Lung (tissue), 17 donors: ENCODE measurements at places on chromosomes 12 and 14. TPM values are rescaled to one million over a fixed set of nuclear protein-coding genes. Genes with fewer than 3 reads are reported as not detected.
A peak's percentile ranks its signal among the peaks of the same experiment; 100 is the strongest.

DNA sequence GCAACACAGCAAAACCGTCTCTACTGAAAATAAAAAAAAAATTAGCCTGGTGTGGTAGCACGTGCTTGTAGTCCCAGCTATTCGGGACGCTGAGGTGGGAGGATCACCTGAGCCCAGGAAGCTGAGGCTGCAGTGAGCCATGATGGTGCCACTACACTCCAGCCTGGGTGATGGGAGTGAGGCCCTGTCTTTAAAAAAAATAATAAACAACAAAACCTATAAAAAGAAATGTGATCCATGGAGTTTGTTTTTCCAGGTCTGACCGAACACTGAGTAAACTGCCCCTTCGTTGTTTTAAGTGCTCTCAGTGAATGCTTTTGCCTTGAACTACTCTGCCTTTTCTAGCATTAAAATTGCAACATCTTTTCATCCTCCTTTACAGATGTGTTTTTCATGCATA, 76.8 kb downstream of the TESC start:
- no peak for DNase-seq
- H3K4me3 ChIP-seq, result no peak overlapping the region
- peaks cover 4% of the 10 kb centered on the region for H3K4me1 ChIP-seq
- no peak overlapping the region for H3K27ac ChIP-seq
- no peaks in the 10 kb centered on the region for H3K27me3 ChIP-seq

- H3K4me1 ChIP-seq, result peaks cover 7% of the 10 kb centered on the region
- DNase-seq, result no peak
- H3K27me3 ChIP-seq, result peaks cover 3% of the 10 kb centered on the region
- no peak overlapping the region for H3K4me3 ChIP-seq
- H3K36me3 ChIP-seq, result no peaks in the 10 kb centered on the region
These were observed 5.0 kb downstream of the CARMIL3 start for GRCh38 chr14:24056800-24057184.

- no peak for DNase-seq
- peaks cover 16% of the 10 kb centered on the region for H3K36me3 ChIP-seq
- H3K4me1 ChIP-seq, result no peaks in the 10 kb centered on the region
- H3K4me3 ChIP-seq, result no peak overlapping the region
- H3K27ac ChIP-seq, result no peak overlapping the region
These were observed 57.6 kb downstream of the POLR3B start for GRCh38 chr12:106415134-106415533.

DNA sequence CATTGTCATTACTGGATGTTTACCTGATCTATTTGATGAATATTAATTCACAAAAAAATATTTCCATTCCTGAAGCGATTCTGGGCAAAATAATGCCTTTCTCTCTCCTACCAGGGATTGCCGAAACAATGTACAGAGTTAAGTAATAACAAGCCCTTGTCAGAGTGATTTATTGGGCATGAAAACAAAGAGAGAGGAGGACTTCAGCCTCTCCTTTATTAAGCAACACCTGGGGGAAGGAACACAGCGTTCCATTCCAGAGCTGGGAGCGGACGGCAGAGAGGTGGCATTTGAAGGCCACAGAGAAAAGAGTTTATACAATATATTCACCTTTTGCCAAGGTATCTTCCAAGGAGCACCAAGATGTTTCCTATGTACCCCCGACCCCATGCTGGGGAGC, 165.8 kb downstream of the KSR2 start:
- no peak overlapping the region for H3K4me3 ChIP-seq
- no peak overlapping the region for H3K27ac ChIP-seq
- H3K27me3 ChIP-seq, result no peaks in the 10 kb centered on the region
- DNase-seq, result no peak
- no peaks in the 10 kb centered on the region for H3K4me1 ChIP-seq
- H3K36me3 ChIP-seq, result no peaks in the 10 kb centered on the region

GRCh38 chr14:59244581-59244980, 56.1 kb downstream of the DAAM1 start:
- no peaks in the 10 kb centered on the region for H3K27me3 ChIP-seq
- no peak overlapping the region for H3K27ac ChIP-seq
- no peak overlapping the region for H3K4me3 ChIP-seq

Gene ALG10B
- total RNA-seq, result 10.6 TPM

DNA sequence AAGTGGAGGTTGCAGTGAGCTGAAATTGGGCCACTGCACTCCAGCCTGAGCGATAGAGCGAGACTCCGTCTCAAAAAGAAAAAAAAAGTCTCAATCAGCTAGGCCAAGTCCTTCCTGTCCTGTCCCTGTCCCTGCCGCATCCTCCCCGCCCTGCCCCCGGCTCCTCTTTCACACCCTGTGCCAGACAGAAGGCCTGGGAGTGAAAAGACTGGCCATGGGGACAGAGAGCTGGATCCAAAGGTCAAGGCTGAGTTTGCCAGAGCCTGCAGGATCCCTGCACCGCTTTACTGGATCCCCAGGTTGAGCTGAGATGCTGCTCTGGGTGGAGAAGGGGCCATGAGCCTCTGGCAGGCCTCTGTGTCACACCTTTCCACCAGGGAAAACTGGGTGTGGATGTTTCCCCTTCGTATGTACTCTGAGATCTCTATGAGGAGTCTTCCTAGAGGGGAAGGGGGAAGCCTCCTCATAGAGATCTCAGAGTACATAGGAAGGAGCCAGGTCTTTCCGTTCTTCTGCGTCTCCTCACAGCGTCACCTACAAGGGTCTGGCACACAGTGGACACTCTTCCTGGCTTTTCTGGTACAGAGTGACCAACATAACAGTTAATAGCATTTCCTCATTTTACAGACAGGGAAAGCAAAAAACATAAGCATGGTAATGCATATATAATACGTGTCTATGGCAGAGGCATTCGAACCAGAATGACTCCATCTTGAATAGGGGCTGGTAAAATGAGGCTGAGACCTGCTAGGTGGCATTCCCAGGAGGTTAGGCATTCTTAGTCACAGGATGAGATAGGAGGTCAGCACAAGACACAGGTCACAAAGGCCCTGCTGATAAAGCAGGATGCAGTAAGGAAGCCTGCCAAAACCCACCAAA, 35.1 kb downstream of the NINJ2 start:
- no peak overlapping the region for H3K4me3 ChIP-seq
- H3K27ac ChIP-seq, result peak overlapping the region; percentile 58
- H3K27me3 ChIP-seq, result no peaks in the 10 kb centered on the region
- DNase-seq, result no peak

Gene MIP
- not detected for total RNA-seq

DNA sequence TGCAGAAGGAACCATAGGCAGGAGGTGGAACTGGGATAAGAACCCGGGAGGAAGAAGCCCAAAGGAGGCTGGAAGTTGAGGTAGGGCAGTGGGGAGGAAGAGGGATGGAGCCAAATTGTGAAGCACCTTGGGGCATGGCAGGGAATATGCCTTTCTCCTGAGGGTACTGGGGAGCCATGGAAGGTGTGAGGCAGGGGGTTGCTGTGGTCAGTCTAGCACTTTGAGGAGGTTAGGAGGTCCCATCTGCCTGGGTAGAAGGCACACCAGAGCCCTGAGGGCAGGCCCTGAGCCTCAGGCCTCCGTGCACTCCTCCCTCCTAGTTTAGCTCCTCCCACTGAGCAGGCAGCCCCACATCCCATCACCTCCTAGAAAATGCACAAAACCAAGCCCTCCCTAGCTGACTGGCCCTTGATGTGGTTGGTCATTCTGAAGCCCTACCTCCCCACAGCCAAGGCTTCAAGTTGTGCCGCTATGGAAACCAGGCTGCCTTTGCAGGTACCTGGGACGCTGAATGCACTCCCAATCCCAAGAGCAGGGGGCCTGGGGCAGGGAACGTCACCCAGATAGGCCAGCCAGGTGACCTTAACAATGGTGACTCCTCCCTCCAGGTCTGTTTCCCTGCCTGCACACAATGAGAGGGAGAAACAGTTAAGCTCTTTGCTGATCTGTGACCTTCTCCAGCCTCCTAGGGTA, 15.1 kb downstream of the PHETA1 start:
- H3K27me3 ChIP-seq, result no peaks in the 10 kb centered on the region
- H3K4me1 ChIP-seq, result no peaks in the 10 kb centered on the region
- no peak overlapping the region for H3K27ac ChIP-seq
- no peaks in the 10 kb centered on the region for H3K36me3 ChIP-seq
- no peak for DNase-seq
- H3K4me3 ChIP-seq, result no peak overlapping the region

DNA sequence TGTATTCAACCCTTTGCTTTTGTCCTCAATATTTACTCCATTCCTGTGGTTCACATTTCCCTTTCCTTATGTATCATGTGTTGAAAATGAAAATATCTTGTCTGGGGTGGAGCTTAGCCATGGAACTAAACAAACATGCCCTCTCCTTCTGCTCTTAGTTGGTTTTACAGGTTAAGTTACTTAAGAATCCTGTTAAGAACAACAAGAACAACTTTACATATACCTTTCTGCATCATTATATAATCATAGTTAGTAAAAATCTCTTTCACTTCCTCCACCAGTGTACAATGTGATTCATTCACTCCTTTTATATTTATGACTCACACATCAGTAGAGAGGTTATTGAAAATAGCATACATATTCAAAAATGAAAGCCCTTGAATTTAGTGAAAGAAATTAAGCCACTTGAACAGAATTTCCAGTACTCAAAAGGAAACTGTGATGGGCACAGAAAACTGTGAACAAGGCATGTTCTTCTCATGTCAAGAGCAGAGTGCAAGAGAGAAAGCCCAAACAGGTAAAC, 307.7 kb downstream of the CCDC91 start:
- H3K4me1 ChIP-seq, result peaks cover 3% of the 10 kb centered on the region
- no peak overlapping the region for H3K27ac ChIP-seq
- no peaks in the 10 kb centered on the region for H3K27me3 ChIP-seq
- DNase-seq, result no peak

DNA sequence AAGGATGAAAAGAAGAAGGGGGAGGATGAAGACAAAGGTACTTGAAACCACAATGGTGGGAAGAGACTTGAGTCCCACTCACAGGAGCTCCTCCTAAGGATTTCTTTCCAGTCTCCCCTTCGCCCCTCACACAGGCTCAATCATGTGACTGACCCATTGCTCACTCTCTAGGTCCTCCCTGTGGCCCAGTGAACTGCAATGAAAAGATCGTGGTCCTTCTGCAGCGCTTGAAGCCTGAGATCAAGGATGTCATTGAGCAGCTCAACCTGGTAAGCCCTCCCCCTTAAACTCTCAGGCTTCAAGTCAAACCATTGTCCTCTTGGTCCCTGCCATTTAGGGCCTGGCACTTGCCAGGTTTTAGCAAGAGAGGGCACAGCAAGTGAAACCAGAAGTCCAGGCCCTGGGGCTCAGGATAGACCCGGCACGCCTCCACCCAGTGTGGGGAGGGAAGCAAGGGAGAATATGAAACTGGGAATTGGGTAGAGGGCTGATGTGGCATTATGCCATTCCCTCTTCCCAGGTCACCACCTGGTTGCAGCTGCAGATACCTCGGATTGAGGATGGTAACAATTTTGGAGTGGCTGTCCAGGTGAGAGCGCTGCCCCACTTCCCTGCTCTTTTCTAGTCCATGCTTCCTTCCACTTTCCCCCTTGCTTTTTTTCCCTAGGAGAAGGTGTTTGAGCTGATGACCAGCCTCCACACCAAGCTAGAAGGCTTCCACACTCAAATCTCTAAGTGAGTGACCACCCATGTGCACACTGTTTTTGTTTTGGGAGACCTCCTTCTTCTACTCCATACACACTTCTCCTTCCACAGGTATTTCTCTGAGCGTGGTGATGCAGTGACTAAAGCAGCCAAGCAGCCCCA, 1.8 kb downstream of the PSME1 start:
- no peaks in the 10 kb centered on the region for H3K4me1 ChIP-seq
- H3K27ac ChIP-seq, result no peak overlapping the region
- no peak overlapping the region for H3K4me3 ChIP-seq
- H3K36me3 ChIP-seq, result peaks cover 10% of the 10 kb centered on the region
- DNase-seq, result no peak

- H3K4me1 ChIP-seq, result no peaks in the 10 kb centered on the region
- H3K4me3 ChIP-seq, result no peak overlapping the region
- H3K27ac ChIP-seq, result no peak overlapping the region
- no peaks in the 10 kb centered on the region for H3K27me3 ChIP-seq
- H3K36me3 ChIP-seq, result no peaks in the 10 kb centered on the region
- DNase-seq, result no peak
These were observed 461.1 kb upstream of the DCN start for GRCh38 chr12:91643763-91644162.

- H3K27ac ChIP-seq, result no peak overlapping the region
- H3K4me1 ChIP-seq, result peaks cover 2% of the 10 kb centered on the region
- peaks cover 5% of the 10 kb centered on the region for H3K27me3 ChIP-seq
- DNase-seq, result no peak
- H3K4me3 ChIP-seq, result no peak overlapping the region
These were observed 50.2 kb upstream of the CCND2 start for GRCh38 chr12:4223273-4223845.

DNA sequence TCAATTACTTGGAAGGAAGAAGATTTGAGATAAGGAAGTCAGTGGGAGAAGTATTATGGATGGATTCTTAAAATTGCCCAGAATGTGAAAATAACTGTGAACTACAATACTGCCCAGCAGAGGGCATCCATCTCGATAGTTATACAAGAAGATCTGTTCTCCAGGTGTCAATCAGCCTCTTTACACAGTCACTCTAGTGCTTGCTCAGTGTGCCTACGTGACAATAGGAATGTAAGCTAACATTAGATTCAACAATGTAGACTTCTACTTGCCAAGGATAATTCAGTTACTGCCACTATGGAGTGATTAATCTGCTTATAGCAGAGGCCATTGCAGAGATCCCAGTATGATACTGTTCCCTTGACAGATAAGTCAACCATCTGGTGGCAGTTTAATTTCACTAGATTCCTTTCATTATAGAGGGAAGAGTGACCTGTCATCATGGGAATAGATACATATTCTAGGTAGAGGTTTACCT, 10.6 kb upstream of the MAP4K5 start:
- H3K4me1 ChIP-seq, result no peaks in the 10 kb centered on the region
- no peak overlapping the region for H3K27ac ChIP-seq
- no peaks in the 10 kb centered on the region for H3K27me3 ChIP-seq
- peak; percentile 59 for DNase-seq

DNA sequence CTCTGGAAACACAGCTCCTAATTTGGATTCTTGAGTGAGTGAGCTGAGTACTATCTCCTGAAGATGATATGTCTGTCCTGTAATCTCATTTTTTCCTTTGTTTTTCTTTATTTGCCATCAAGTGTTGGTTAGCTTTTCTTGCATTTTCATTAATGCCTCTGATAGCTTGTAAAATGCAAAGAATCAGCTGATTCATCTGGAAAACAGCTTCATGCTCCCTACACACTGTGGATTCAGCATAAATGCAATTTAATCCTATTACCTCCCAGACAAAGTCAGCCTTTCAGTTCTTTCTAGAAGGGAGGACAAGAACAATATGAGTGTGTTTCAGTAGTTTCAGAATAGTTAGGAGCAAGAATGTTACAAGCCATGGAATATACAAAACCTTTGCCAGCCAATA, 79.4 kb downstream of the DACT1 start:
- no peak for DNase-seq
- H3K4me3 ChIP-seq, result no peak overlapping the region
- no peaks in the 10 kb centered on the region for H3K27me3 ChIP-seq
- no peak overlapping the region for H3K27ac ChIP-seq

Gene NTS
- 0.86 TPM for total RNA-seq
